ENCODE measurements at places on chromosomes 3 and 15.

- no peak for DNase-seq
Measured at GRCh38 chr3:197114007-197114406, 84.4 kb upstream of the MELTF start.

- DNase-seq, result no peak
Measured at GRCh38 chr15:25426896-25427610, 11.8 kb downstream of the UBE3A start.

GRCh38 chr3:101204246-101204645 is 116.1 kb downstream of the IMPG2 start:
- no peak for DNase-seq

DNA sequence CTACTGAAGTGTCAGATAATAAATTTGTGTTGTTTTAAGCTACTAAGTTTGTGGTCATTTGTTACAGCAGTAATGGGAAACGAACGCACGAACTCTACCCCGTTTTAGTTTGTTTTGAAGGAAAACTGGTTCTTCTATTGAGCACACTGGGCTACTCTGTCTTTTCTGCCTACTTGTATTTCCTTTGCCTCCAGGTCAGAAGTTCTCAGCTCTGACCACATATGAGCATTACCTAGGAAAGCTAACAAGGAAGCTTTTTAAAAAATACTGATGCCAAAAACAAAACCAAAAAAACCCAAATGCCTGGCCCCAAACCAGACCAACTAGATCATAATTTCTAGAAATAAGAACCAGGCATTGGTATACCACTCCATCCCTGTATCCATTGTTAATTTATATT is 156.6 kb upstream of the TNIK start:
- no peak for DNase-seq

GRCh38 chr3:128429751-128430150 is 36.9 kb downstream of the DNAJB8 start:
- no peak for DNase-seq

DNA sequence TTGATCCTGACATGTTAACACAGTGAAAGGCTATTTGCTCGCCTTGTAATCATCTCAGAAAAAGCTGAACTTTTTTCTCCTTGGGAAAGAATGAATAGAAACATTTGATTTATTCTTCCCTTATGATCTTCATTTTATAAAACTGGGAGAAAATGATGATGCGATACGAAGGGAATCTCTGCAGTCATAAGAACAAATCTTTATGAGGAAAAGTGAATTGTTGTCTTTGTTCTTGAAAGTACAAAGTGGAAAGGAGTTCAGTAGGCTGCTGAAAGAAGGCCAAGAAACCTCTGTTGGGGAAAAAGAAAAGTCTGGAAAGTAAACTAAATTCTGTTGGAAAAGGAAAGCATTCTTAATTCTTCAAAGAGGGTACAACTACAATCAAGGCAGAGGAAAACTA is 248.8 kb downstream of the NSUN3 start:
- no peak for DNase-seq

- DNase-seq, result no peak
Measured at GRCh38 chr3:114392831-114393230, 99.0 kb downstream of the TIGIT start.

DNA sequence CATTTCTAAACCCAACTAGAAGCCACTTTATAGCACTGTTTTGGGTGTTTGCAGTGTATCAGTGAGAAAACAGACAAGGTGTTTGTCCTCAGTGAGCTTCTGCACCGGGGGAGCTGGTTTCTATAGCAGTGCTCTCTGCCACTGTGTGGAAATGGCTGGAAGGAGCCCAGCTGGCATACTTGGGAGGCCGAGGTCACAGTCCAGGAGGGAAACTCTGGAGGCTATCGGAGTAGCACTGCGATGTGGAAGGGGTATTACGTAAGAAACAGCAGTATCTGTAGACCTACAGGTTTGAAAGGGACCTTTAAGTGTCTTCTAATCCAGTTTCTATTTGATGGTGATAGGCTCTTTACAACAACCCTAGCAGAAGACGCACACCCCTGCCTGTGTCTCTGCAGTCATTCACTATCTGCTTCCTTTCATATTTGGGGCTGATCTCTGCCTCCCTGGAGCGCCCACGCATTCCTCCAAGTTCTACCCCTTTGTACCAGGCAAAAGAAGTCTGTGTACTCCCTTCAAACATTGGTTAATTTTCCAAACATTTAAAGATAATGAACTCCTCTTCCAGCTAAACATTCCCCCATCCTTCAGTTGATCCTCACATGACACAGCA is 87.4 kb upstream of the ADAMTS17 start:
- DNase-seq, result no peak

GRCh38 chr3:113663324-113663750 is 33.1 kb downstream of the USF3 start:
- DNase-seq, result no peak

DNA sequence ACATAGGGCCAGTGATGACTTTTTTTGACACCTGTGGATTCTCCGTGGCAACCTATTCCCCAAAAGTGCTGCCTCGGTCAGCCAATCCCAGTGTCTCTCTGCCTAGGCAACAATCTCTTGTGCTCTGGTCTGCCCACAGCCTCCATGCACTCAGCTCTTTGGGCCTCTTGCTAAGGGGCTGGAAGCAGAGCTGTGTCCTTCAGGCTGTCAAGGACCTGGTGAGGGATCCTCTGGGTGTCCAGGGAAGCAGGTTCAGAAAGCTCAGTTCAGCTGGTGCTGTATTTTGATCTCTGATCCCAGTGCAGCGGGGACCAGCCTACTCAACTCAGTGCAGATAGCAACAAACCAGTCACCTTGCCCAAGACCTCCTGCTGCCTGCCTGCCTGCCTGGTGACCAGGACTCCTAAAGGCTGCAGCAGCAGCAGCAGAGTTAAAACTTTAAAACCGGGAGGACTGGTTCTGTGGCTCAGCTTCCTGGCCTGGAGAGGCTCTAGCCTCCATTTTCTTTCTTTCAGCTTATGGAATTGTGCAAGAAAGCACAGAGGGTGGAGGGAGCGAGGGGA is 6.2 kb downstream of the PAK6 start:
- DNase-seq, result no peak

DNA sequence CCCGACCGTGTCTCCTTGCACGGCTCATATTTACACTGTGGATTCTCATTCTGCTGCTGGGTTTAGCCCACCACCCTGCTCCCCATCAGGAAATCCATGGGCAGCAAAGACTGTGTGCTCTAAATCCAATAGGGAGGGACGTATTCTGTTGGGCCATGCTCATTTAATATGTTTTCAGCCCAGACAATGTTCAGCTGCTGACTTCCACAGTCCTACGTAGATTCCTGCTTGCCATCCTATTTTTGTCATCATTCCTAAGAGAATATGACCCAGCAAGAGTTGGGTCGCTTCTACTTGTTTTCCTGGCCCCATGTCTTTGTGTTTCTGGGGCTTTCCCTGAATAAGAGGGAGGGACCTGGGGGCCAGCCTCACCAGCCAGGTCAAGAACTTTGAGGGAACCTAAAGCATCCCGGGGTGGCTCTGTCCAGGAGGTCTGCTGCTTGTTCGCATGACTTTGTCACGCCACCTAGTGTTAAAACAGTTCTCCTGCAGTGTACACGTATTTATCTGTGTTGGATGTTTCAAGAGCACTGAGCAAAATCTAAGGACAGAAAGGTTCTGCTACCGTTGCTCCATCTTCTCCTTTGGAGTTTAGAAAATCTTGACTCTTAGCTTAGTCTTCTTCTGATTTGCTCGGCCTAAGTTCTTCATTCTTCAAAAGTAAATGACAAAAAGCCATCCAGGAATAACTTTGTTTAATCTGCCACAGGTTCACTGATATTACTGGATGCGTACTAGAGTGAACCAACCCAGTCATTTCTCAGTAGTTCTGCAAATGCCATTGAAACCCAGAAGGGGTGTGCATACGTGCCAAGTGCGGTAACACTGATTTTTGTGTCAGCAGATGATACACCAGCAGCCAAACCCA is 79.8 kb upstream of the NR2E3 start:
- peak; percentile 16 for DNase-seq

DNA sequence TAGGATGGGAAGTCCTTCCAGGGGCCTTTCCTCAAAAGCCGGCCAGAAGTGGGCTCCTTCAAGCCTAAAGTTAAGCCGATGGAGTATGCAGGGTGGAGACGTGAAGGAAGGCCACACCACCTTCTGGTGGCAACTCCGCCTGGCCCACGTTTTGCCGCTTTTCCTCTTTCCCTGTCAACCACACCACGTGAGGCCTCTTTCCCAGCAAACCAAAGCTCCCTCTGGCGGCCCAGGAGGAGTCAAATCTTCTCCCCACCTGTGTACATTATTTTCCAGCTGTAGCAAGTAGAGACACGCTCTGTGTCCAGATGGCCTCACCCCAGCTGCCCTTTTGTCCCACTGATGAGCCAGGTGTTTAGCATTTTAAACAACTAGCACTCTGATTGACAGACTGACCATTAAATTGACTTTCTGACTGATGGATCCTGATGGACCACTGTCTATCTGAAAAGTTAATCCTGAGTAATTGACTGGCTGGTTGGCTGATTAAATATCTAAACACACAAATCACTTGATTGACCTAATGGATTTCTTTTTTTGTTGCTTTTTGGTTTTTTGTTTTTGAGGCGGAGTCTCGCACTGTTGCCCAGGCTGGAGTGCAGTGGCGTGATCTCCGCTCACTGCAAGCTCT is 59.6 kb upstream of the ZBTB38 start:
- DNase-seq, result peak; percentile 43

DNA sequence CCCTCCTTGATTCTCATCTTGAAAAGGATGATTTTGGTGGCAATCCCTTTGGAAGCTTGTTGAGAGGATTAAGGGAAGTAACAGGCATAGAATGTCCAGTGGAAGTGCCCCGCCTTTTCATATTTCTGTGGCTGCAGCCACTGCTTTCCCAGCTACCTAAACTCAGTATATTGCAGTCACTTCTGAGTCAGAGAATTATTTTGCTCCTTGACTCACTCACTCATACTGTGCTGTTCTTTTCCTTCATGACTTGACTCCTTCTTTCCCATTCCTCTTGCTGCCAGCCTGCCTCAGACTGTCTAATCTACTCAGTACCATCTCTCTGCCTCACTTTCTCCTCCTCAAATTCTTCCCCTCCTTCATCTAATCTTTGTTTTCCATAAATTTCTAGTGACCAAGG is 26.5 kb upstream of the POLR2M start:
- no peak for DNase-seq

DNA sequence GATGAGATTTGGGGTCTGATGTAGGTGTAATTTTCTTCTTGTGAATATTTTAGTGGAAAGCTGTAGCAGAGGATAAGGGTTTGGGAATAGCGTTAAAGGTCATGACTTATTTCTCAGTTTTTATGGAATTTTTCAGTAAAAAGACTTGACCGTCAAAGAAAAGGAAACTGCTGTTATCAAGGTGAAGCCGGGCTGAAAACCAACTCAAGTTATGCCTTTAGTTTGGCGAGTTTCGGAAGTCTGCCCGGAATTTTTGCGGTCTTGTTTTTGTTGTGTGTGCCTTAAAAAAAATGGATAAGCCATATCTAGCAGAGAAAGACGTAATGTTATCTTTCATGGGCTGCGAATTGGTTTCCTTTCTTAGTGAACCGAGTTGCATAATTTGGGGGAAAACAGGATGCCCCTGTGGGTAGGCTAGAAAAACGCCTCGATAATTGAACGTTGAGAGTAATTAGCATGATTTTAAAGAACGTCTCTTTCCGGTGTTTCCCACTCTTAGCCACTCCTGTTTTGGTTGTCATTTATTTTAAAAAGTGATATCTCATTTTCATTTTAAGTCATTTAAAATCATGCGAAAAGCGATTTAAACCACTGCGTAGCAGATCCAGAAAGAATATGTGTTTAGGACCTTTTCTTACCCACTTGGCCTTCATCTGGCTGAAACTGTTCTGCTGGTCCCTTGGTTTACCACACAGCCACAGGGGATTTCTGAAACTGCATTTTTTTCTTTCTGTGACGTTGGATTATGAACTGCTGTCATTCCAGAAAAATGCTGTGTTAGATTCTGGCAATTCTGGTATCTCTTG is 1.1 kb downstream of the NFKBIZ start:
- no peak for DNase-seq

DNA sequence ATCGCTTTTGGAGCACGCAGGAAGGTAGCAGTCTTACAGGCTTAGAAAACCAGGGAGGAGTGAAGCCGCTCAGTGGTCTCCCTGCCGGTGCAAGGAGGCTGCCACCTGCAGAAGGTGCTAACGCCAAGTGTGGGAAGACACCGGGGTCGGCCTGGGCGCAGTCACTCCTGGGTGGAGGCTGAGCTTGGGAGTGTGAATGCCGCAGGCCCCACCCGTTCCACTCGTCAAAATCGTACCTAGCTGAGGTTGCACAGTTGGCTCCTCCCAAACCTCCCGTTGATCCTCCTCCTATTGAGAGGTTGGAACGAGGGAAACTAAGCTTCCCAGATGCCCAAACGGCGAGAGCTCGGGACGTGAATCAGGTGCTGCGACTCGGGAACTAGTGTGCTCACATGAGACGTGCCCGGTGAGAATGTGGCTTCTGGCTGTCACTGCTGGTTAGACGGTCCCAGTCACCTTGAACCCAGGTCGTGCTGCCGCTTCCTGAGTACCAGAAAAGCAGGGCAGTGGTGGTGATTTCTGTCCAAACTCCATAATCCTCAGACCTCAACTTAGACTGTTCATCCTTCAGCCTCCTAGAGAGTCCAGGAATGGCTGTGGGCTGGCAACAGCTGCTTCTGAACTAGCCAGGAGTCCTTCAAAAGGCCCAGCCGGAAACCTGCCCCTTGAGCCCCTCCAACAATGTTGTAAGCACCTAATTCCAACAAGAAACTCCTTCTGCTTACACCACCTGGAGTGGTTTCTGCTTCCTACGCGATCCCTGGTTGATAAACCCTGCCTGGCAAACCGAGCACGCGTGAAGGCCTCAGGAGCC is 156.0 kb downstream of the XXYLT1 start:
- DNase-seq, result no peak

DNA sequence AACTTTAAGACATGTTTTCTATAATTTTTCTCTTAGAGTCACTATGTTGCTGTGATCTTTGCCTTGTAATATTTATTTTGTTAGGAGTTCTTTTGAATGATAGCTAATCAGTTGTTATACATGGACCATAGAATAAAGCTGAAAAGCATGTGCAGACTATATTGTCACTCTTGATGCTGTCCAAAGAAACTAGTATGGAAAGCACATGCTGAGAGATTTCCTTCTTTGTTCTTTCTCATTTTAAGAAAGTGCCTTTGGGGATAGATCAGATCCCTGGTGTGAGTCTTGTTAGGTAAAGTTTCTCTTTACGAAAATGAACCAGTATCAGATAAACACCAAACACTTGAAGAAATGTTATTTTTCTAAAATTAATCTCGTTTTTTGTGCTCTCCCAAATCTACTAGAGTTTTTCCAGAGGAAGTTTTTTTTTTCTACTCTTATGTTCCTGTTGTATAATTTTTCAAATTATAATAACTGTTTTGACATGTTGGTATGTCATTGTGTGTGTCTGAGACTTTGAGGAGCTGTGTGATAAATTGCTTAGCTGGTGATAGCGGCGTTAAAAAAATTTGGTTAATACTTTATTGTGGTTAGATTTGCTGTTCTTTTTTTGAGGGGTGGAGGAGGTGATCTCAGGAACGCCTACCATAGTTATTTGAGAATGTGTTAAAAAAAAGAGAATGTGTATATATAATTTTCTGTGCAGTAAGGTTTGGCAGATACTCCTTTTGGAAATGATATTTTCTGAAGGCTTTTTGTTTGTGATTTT is 2.2 kb downstream of the PIAS1 start:
- DNase-seq, result no peak

- no peak for DNase-seq
Measured at GRCh38 chr3:1787094-1787493, 311.6 kb upstream of the CNTN4 start.

- no peak for DNase-seq
Measured at GRCh38 chr3:58299075-58299474, 7.0 kb upstream of the RPP14 start.

GRCh38 chr3:82002986-82003642 is 241.7 kb upstream of the GBE1 start:
- DNase-seq, result no peak

All from NCI-H1092 (cell line).